Activated T-cell treated with anti-CD3 and anti-CD28 coated beads for 1 hour (primary cell): ENCODE measurements at places on chromosomes 2 and 18.

- DNase-seq, result no peak
Measured at GRCh38 chr2:172571245-172571644, 15.4 kb downstream of the PDK1 start.

- DNase-seq, result no peak
Measured at GRCh38 chr2:37793004-37793403, 121.6 kb upstream of the CDC42EP3 start.

DNA sequence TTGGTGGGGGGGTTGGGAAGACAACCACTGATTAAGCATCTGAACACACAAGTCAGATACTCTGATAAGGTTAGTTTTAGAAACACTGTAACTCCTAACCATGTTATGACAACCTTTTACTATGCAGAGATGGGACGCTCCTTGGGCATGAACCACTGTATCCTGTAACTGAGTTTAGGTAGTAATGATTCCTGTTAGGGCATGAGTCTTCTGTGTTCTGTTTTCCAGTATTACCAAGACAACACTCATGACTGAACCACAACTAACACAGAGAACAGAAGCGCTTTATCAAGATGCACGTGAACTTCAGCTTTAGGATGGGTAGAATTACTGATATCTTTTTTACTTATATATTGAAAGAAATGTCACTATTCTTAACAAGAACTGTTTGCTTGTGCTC is 14.1 kb upstream of the CREB1 start:
- DNase-seq, result no peak

GRCh38 chr2:151009437-151010175 is 252.1 kb downstream of the RBM43 start:
- no peak for DNase-seq

GRCh38 chr2:159064446-159065301 is 96.2 kb downstream of the TANC1 start:
- no peak for DNase-seq

DNA sequence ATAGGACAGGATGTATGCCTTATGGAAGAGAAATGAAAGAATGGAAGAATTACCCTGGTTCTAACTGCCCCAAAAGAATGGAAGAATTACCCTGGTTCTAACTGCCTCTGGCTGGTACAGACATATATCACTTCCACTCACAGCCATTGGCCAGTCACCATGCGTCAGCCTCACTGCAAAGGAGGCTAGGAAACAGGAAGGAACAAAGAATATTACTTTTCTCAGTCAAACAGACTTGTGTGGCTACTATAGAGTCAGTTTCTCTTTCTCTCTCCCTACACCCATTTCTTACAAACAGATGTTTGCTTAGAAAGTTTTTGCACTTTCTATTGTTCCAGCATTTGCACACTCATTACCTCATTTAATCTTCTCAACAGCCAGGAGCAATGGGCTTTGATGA is 1111.1 kb upstream of the KLHL29 start:
- DNase-seq, result no peak

GRCh38 chr2:55088400-55088799 is 38.1 kb upstream of the RTN4 start:
- DNase-seq, result no peak

- DNase-seq, result no peak
Measured at GRCh38 chr2:160570376-160570775, 76.8 kb upstream of the RBMS1 start.

DNA sequence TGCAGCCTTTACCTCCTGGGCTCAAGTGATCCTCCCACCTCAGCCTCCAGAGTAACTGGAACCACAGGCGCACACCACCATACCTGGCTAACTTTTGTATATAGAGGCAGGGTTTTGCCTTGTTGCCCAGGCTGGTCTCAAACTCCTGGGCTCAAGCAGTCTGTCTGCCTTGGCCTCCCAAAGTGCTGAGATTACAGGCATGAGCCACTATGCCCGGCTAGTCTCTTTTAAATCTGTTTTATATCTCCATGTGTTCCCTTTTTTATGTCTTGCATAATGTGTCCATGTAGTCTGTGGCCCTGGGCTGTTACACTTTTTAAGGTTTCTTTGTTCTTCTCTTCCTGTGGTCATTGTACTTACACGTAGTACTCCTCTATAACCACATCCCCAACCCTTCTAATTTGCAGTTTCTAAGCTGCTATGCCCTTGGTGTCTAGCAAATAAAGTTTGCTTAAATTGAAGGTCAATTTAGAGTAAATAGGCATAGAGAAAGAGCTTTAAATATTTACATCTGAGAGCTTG is 168.2 kb downstream of the MCFD2 start:
- no peak for DNase-seq

DNA sequence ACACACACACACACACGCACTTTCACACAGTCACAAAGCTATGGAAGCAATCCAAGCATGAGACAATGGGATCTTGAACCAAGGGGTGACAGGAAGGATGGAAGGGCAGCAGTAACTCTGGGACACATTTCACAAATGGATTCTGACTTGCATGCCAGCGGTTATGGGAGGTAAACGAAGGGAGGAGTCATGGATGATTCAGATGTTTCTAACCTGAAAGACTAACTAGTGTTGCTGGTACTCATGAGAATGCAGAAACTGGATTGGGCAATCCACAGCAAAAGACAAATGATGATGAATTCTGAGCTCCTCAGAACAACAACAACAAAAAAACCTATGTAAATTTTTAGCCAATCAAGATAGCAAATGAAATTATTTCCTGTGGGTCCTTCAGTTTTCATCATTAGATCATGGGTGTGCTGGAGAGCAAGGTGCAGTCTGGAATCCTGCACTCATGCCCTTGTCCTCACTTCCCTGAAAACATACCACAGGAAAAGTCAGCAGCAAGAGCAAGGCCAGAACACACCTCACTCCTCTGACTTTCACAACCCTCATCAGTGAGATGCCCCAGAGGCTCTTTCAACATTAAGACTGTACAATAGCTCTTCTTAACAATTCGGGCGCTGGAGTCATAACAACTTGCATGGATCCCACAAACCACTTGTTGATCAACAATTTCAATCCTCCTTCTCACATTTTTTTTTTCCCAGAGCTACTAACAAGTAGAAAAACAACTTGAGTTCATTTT is 32.6 kb downstream of the ABCA12 start:
- DNase-seq, result no peak

DNA sequence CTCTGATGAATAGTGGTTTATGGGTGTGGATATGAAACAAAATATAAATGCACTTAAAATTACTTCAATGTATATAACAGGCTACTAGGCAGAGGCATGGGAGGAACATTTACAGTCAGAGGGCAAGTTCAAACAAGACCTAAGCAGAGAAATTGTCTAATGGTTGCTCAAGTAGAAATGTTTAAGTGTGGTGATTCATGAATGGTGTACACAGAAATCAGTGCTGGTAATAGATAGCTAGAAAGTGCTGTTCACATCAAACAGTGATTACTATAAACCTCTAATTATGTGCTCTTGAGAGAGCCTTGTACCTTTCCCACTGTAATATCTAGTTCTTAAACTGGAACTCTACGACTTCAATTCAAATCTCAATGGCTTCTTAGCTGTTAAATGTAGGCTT is 485.1 kb downstream of the NRXN1 start:
- DNase-seq, result no peak

GRCh38 chr2:166627893-166628292 is 133.8 kb upstream of the SCN7A start:
- no peak for DNase-seq
